ENCODE measurements at places on chromosomes 4 and X.

DNA sequence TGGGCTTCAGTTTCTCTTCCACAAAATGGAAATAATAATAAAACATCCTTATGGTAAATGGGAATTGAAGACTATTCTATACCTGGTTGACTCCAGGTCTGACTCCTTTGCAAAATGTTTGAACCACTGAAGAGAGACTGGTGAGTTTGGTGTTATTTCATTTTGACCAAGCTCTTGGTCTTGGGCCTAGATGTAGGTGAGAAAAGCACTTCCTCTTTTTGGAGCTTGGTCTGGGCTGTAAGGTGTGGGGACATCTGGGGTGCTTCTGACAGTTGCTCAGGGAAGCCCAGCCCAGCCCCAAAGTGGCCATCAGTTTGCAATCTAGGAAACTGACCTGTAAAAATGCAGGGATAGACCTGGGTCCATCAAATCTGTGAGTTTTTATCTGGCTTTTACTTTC, 26.8 kb upstream of the SOD3 start:
- no peak for DNase-seq

- no peak for DNase-seq
Measured at GRCh38 chrX:17878028-17878670, 17.1 kb upstream of the RAI2 start.

- DNase-seq: no peak
Measured at GRCh38 chrX:151985531-151985930, 11.1 kb upstream of the GABRE start.

- no peak for DNase-seq
Measured at GRCh38 chrX:7545564-7545963, 297.4 kb upstream of the VCX start.

DNA sequence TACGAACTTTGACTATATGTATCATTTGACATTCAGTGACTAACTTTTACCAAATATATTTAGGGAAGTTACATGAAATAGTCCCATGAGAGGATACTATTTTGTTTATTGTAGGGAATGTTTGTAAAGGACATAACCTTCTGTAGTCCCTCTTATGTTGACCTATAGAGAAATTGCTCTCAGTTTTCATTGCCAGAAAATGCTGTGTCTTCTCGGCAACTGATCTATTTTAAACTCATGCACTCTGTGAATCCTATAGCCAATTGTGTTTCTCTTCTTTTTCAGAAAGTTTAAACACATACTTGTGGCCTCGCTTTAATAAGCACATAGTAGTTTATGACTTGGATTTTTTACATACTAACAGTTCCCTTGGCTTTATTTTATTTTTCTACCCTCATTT, 38.2 kb downstream of the DMP1 start:
- no peak for DNase-seq

GRCh38 chr4:163085085-163085484, 81.6 kb downstream of the NAF1 start:
- DNase-seq: no peak

DNA sequence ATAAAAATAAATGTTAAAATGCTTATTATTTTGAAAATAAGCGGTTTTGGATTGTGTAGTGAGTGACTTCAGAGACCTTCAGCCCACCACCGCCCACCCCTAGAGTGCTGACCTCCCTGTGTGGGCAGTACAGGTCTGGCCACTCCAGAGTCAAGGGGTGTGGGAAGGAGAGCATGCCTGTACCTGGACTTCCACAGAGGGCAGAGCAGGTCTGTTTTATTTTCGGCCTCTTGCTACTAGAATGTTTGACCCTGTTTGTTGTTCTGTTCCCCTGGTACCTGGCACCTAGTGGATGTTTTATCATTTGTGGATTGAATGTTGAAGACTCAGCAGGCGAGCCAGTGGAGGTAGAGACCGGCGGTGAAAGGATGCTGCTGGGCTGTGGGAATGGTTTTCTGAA, 14.3 kb downstream of the PIGG start:
- DNase-seq: no peak

Measured in SK-N-SH (cell line).